BJ (cell line): ENCODE measurements at places on chromosomes 4 and X.
A peak's percentile ranks its signal among the peaks of the same experiment; 100 is the strongest.

DNA sequence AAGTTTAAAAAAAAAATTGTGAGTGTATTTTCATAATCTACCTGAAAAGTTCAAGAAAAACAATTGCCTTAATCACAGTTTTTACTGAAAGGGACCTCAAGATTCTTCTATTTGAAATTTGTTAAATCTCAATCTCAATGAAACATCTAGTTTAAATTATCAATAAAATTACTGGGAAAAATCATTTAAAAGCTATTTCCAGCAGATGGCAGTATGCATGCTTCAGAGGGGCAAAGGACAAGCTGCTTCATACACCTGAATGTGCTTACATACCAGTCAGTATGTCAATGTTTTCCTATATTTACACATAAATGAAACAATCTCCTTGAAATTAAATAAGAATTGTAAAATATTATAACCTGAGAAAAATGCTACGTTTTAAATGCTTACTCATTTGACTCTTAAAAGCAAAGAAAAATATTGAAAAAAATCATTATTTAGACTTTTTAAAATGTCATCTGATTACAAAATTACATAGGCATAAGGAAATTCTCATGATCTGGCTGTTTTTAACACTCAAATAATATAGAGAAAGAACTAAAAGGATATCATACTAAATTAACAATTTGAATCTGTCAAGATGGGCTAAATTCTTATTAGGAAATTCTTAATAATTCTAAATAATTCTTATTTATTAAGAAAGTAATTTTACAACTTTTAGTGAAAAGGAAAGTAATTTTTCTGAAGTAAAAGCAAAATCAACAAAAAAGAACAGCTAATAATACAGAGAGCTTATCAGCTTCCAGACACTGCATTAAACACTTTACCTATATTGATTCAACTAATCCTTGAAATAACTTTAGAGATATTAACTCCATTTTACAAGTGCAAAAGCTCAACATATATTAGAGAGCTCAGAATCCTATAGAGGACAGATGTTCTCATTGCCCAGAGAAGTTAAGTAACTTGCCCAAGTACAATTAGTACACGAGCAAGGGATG, 242.1 kb downstream of the ADAMTS3 start:
- DNase-seq, result no peak

DNA sequence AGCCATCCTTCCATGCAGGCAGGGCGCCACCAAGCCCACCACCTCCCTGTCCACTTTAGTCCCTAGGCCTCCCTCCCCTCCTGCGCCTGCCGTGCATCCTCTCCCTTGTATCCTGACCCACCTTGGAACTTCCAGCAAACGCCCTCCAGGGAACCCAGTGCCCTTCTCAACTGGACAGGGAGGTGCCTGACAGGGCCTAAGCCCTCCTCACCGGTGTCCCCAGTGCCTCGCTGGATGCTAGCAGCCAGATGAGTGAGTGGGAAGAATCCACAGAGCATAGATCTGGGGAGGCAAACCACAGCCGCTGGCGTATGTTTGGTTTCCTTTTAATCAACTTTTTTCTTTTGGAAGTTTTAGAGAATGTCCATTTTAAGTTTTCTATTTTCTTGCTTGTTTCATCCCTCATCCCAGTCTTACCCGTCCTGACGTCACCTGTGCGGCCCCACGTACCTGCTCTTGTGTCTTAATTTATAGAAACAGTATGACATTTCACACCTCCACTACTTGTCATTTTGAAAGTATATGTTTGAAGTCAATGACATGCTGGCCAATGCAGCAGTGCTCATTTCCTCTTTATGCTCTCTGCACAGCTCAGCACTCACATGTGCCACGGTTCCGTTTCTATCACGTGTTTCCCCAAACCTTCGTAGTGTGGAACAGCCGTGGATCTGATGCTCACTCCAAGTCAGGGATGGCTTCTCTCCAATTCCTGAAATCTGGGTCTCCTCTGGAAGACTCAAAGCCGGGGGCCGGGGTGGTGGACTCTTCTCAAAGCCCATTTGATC, 3.4 kb upstream of the HMX1 start:
- no peak for DNase-seq

- DNase-seq, result no peak
Observed at GRCh38 chr4:19266566-19266965, 985.1 kb upstream of the SLIT2 start.

- DNase-seq, result no peak
Observed at GRCh38 chr4:101230801-101231426, 116.4 kb downstream of the PPP3CA start.

- DNase-seq, result no peak
Observed at GRCh38 chrX:15158736-15159406, 111.0 kb downstream of the ASB9 start.

GRCh38 chr4:33709247-33709646, 2535.1 kb downstream of the ARAP2 start:
- no peak for DNase-seq

GRCh38 chr4:78581618-78582017, 30.0 kb downstream of the ANXA3 start:
- DNase-seq, result no peak

GRCh38 chrX:41153448-41153847, 68.2 kb downstream of the USP9X start:
- DNase-seq, result no peak

DNA sequence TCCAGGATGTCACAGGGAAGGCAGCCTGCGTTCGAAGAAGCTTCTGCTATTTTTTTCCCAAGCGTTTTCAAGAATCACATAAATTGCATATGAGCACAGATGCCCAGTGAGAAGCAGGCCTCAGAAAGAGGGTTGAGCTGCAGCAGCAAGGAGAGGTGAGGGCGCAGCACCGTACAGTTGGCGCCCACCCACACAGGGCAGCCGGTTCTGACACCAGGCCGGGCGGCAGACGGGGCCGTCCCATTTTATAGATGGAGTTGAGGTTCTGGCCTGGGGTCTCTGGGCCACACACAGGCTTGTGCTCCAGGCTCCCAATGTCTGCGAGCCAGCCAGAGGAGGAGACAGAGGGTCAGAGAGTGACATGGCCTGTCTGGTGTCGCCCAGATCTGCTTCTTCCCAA, 22.8 kb downstream of the CPZ start:
- DNase-seq, result no peak

DNA sequence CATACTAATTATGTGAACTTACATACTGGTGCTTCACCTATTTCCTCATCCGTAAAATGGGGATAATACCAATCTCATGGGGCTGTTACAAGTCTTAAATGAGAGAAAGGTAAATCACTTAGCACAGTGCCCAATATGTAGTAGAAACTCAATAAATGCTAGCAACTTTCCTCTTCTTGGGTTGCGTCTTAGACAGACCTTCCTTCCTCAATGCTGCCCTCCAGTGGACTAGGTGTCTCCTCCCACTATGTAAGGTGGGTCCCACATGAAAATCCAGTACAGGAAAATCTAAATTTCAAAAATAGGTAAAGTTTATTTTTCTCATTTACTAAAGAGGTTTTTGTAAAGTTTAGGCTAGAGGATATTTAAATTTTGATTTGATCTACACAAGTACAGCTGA, 20.6 kb downstream of the ZDHHC9 start:
- DNase-seq, result no peak

DNA sequence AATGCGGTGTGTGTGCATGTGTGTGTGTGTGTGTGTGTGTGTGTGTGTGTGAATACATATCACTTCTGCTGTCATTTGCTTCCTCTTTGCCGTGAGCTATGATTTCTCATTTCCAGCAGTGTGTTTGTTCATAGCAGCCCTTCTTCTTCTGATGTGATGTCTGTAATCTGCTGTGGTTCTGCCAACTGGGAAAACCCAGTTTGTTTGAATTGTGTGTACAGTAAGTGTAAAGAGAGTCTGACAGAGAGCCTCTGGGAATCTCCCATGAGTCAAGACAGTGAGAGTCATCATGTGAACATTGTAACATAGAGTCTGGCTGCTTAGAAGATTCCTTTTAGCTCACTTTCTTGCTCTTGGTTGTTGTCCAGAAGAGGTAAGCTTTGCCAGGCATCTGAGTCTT, 8.4 kb upstream of the NWD2 start:
- no peak for DNase-seq

DNA sequence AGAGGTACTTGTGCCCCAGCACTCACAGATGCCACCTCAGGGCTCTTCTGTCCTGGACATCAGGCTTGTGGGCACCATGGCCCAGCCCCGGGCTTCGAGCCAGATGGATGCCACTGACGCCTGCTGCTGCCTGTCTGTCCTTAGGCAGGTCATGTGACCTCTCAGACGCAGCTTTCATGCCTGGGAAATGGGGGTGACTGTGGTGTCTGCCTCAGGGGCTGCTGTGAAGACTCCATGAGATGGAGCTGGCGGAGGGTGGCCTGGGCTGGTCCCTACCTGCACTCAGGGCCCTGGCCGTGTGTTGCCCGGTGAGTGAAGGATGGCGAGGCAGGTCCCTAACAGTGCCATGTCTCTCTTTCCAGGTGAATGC, 6.5 kb downstream of the CPZ start:
- DNase-seq, result no peak

- DNase-seq, result no peak
Observed at GRCh38 chrX:110846071-110846470, 50.5 kb upstream of the CHRDL1 start.

GRCh38 chr4:27010334-27010940, 149.8 kb downstream of the STIM2 start:
- DNase-seq, result no peak

- DNase-seq, result no peak
Observed at GRCh38 chr4:73707269-73707875, 33.0 kb upstream of the CXCL8 start.

DNA sequence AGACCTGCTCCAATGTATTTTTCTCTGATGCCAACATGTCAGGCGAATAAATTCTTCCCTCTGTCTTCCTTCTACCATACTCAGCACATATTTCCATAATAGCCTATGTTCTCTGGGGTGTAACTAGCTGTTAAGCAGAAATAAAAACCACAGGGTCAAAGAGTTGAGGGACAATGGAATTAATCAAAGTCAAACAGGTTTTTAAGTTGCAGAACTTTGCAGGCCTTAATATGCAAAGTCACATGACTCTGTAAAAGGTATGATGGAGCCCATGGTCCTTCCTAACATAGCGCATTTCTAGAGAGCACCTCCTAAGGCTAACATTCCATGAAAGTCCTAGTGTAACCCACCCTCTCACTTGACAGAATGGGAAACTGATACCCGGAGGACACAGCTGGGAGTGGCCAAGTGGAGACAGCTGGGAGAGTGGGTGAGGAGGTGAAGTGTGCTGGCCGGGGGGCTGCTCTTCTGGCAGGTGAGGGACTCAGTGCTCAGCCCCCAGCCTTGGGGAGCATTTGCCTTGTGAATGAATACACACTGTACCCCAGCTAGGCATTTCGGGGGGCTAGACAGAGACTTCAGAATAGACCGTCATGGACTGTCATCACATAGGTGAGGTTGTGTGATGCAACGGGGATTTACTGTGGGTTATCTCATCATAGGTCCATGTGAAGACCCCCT, 8.4 kb upstream of the SORCS2 start:
- DNase-seq, result no peak

DNA sequence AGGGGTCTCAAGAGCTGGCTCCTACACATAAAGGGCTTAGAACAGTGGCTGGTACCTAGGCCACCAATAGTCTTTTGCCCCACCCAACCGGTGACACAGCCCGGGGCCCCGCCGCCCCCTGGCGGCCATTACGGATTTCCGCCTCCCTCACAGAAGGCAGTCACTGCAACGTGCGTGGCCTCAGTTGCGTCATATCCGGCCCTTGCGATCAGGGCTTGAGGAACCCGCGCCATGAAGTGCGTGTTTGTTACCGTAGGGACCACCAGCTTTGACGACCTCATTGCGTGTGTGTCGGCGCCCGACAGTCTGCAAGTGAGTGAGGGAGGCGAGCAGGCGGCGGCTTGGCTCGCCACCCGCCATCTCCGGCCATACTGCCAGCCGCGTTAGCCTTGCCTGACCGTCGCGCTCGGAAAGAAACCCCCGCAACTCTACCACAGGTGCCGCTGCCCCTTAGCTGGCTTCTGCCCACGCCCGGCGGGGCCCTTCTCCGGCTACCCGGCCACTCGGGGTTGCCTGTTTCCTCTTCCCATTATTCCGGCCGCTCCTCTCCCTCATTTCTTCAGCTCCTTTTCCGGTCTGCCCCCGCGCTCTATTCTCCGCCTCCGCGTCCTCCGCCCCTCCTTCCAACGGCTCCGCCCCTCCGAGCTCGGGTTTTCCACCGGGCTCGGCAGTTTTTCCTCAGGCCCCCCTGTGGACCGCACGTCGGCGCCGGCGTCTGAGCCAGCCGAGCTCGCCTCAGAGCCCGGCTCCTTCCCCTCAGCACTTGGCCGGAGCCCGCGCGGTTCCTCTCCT, at the start of gene ALG13:
Gene ALG13, plus strand, starts transcription at position 183 of the 792 bp plus-strand sequence. Its CDS starts 49 bp downstream, at position 232.
- DNase-seq, result peak; percentile 26

- DNase-seq, result no peak
Observed at GRCh38 chr4:146367347-146367746, 153.0 kb downstream of the REELD1 start.

GRCh38 chrX:38214551-38215531, 5.8 kb downstream of the SRPX start:
- peak; percentile 48 for DNase-seq

DNA sequence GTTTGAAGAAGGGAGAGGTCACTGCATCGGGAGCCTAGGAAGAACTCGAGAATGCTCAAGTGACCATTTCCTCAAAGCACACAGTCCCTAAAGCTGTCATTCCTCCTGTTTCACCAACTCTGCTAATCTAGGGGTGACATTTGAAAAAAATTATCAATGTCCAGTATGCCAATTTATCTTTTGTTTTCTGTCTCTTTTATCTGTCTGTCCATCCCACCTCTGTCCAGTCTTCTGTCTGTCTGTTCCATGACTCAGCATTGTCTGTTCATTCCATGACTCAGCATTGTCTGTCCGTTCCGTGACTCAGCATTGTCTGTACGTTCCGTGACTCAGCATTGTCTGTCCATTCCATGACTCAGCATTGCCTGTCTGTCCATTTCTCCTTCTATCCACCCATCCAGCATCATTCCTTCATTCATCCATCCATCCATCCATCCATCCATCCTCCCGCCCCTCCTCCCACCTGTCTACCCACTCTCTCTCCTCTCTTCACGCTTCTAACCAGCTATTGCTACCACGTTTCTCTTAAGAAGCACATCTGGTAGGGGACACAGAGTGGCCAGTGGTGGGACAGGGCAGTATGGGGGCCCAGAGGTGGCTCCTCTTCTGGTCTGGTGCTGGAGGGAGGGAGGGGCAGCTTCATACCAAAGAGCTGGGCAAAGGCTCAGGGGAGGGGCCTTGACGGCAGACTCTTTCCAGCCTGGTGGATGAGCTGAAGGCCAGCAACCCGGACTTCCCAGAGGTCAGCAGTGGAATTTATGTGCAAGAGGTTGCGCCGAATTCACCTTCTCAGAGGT, 34.1 kb downstream of the HTRA3 start:
- DNase-seq, result peak; percentile 51

- DNase-seq, result no peak
Observed at GRCh38 chr4:149799546-149799945, 16.1 kb downstream of the IQCM start.

GRCh38 chr4:1987721-1988326, 20.9 kb downstream of the NELFA start:
- DNase-seq, result no peak

DNA sequence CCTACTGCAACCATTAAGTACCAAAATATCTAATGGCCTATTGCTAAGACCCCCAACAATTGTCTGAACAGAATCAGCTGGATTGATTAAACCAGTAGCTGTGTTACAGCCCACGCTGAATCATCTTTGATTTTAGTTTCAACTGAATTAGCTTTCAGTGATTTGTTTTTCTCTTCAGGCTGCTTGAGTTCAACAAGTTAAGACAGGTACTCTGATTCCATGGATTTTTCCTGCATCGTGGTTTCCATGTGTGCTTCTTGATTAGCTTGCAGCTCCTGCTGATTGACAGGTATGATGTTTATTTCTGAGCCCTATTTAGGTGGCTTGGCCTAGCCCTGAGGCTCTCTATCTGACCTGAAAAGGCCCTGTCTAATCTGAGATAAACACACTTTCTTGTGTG, 91.3 kb downstream of the GUCY2F start:
- no peak for DNase-seq
